ENCODE measurements at places on chromosomes 5 and 9.

- no peak for DNase-seq
Measured at GRCh38 chr5:43663916-43664315, 60.9 kb downstream of the NNT start.

- DNase-seq: no peak
Measured at GRCh38 chr5:123035360-123035917, 1.1 kb downstream of the PPIC start.

DNA sequence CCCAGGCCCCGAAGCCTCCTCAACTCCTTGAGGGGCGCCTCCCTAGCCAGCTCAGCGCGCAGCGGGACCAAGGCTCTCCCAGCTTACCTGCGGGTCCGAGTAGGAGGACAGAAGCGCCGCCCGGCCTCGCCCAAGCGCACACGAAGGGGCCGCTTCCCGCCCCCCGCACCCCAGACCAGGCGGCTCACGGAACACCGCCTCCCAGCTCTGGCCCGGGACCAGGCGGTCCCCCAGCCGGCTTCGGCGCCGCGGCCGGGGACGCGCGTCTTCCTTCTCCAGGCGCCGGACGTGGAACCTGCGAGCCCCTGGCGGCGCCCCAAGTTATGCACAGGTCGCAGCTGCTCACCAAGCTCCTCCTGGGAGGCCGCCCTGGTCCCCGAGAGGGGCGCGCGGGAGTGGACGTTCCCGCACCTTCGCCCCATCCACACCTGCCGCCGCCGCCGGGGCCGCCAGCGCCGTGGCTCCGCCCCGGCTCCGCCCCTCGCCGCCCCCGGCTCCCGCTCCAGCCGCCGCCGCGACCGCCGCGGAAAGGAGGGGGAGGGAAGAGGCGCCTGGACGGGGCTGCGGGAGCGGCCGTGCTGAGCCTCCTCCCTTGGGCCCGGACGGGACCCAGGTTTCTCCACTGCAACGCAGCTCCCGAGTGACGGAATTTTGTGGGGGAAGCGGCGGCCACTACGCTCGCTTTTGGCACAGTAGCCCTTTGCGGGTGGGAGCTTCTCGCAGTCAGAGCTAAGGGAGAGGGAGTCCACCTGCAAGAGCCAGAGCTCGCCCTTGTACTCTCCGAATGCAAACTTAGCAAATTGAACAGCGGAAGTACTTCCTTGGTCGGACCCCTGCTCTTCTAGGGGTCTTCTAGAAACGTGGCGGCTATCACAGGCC is 77.5 kb upstream of the IFNE start:
- no peak for DNase-seq

GRCh38 chr9:77017505-77017894 is 2.0 kb upstream of the FOXB2 start:
- DNase-seq: no peak

DNA sequence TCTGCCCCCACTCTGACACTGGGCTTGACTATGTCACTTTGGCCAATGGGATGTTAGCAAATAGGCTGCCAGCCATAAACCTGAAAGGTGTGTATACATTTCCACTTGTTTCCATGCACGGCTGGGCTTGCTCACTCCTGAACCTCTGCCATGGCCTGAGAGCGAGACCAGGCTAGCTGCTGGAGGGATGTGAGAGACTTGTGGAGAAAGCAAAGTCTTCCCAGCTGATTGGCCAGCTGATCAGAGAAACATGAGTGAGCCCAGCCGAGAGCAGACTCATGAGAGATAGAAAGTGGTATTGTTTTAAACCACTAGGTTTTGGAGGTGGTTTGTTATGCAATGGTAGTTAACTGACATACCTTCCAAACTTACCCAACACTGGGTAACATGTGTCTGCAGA is 13.9 kb downstream of the FAM193B start:
- DNase-seq: no peak

GRCh38 chr9:111743275-111743674 is 51.5 kb downstream of the SHOC1 start:
- no peak for DNase-seq

GRCh38 chr5:18420711-18421110 is 786.5 kb downstream of the TAF11L14 start:
- no peak for DNase-seq

GRCh38 chr5:64213531-64213930 is 47.9 kb downstream of the RNF180 start:
- no peak for DNase-seq

DNA sequence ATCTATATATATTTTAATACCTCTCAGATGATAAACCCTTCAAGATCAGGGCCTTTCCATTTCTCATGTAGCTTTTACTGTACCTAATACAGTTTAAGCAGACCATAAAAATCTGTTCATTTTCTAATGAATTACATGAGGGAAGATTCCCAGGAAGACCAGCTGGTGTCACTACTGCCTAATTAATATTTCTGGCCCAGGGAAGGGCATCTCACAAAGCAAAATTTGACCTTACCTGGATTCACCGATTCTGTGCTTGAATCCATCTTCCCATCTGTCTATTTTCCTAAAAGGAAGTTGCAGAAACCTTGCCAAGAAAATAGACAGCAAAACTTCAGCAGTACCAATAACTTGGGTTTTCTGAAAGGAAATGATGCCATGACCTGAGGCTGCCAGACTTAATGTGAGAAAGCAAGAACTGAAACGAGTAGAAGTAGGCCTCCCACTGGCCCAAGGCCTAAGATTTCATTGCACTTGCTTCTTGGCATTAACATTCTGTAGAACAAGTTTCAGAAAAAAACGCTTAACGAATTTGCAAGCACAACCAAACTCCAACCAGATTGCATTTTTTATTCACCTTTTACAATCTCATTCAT is 83.0 kb upstream of the GLIS3 start:
- no peak for DNase-seq

GRCh38 chr5:72692231-72692637 is 124.2 kb upstream of the TNPO1 start:
- DNase-seq: no peak

Measured in DMS79 (cell line).